Activated CD4-positive, alpha-beta T cell treated with anti-CD3 and anti-CD28 coated beads, Interleukin-2, amount 50 U/mL, for 1 hour (primary cell): ENCODE measurements at places on chromosomes 7 and 10.

DNA sequence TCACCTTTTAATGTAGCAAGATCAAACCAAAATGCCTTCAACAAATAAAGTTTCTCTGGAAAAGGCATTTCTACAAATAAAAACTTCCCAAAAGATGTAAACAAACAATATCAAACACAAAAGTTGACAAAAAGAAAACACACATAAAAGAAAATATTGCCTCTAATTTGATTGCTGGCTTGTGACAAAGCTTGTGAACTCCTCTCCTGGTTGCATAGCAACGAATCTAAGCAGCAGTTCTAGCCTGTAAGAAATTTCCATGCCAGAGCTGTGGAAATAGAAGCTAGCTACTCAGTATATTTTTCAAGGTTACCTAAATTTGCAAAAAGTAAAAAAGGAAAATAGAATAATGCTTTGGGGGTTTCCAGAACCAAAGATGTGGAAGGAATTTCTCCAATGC, 173.9 kb upstream of the CDK1 start:
- no peak for DNase-seq

DNA sequence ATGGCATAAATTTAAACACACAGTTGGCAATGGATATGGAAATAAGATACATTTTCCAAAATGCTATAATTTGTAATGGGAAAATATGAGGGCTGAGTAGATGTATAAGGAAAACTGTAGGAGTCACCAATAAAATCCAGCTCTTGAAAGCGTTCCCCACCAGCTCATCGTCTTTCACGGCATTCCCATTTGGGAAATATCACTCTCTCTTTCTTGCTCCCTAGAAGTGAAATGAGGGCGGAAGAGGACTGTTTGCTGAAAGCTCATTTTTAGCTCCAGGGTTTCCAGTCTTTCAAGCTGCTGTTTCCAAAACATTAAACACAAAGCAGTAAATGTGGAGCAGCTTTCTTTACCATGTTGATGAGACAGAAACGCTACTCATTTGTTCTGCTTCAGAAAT, 104.6 kb upstream of the SFMBT2 start:
- no peak for DNase-seq

- DNase-seq, result no peak
Observed at GRCh38 chr7:130897515-130898419, 163.8 kb upstream of the KLF14 start.

GRCh38 chr10:116632596-116633215, 12.0 kb downstream of the PNLIPRP2 start:
- DNase-seq, result no peak

GRCh38 chr7:2971914-2972834, 71.5 kb downstream of the CARD11 start:
- no peak for DNase-seq

DNA sequence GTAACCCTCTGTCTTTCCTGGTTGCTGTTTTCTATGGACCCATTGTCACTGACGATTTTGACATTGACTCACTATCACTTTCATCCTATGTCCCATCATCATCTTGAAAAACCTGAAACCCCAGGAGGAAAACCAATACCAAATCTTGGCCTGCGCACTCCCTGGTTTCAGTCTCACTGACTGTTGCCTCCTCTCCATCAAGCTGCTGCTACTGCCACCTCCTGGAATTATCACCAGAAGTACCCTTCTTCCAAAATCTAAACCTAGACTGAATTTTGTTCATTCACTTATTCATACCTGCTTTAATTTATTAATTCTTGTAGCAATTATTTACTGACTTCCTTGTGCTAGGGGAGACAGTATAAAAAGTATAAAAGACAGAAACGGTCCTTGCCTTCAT, 44.5 kb upstream of the ACBD5 start:
- peak; percentile 8 for DNase-seq

- no peak for DNase-seq
Observed at GRCh38 chr7:70446448-70447143, 685.3 kb upstream of the GALNT17 start.

DNA sequence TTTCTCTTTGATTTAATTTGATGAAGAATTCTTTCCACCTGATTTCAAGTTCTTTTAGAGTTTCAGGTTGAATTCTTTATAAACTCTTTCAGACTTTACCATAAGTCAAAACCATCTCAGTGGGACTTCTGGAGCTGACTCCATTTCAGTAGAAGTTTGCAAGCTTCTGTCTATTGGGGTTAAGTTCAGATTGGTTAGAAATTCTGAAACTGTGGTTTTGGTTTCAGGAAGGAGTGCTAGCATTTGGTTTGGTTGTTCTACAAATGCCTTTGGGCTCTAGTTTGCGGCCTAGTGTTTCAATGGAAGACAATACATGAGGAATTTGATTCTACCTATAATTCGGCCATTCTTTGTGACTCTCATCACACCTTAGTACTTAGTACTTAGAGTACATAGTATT, 176.8 kb upstream of the RHOBTB1 start:
- no peak for DNase-seq

DNA sequence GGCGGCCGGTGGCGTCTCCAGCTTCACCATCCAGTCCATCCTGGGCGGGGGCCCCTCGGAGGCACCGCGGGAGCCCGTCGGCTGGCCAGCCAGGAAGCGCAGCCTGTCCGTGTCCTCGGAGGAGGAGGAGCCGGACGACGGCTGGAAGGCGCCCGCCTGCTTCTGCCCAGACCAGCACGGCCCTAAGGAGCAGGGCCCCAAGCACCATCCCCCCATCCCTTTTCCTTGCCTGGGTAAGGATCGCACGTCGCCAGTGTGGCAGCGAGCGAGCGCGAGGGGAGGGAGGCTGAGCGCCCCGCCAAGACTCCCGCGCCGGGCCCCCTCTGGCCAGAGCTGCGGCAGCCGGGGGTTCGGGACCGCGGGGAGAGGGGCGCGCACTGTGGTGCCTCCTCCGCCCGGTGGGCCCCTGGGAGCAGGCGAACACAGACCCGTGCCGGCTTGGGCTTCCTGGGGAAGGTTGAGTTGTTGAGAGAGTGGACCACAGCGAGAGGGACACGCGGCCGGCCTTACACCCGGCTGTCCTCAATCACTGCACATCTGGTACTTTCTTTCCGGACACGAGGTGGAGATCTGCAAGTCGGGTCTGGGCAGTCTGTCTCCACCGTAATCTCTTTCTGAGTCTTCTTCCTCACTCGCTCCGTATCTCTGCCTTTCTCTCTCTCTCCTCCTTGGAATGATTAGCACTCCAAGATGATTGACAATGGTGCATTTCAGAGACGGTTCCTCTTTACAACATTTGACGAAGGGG, 652 bp downstream of the HMX2 start:
- no peak for DNase-seq

GRCh38 chr10:131172433-131172832, 139.1 kb downstream of the TCERG1L start:
- DNase-seq, result no peak

- no peak for DNase-seq
Observed at GRCh38 chr7:15503603-15504290, 58.1 kb downstream of the AGMO start.

DNA sequence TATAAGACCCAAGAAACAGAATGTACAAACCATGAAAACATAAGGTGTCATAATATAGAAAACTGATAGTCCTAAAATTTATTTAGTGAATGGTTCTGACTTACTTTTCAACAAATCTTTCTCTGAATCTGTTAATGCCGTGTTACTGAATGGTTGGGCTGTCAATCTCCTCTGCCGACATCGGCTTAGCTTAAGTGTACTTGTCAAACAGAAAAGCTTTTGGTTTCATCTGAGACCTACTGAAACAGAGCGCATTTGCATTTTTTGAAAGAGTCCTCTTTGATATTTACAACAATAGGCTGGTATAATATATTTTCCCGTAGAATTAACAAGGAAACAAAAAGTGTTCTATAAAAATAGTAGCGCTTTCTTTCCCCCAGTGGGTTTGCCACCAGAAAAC, 120.9 kb upstream of the ZNF804B start:
- DNase-seq, result no peak
